ENCODE measurements at places on chromosomes 7 and 10.

GRCh38 chr7:24800073-24800472, 42.8 kb upstream of the GSDME start:
- H3K27ac ChIP-seq = no peak overlapping the region
- H3K27me3 ChIP-seq = no peaks in the 10 kb centered on the region
- no peak overlapping the region for H3K4me3 ChIP-seq
- H3K36me3 ChIP-seq = no peaks in the 10 kb centered on the region
- no peaks in the 10 kb centered on the region for H3K4me1 ChIP-seq

DNA sequence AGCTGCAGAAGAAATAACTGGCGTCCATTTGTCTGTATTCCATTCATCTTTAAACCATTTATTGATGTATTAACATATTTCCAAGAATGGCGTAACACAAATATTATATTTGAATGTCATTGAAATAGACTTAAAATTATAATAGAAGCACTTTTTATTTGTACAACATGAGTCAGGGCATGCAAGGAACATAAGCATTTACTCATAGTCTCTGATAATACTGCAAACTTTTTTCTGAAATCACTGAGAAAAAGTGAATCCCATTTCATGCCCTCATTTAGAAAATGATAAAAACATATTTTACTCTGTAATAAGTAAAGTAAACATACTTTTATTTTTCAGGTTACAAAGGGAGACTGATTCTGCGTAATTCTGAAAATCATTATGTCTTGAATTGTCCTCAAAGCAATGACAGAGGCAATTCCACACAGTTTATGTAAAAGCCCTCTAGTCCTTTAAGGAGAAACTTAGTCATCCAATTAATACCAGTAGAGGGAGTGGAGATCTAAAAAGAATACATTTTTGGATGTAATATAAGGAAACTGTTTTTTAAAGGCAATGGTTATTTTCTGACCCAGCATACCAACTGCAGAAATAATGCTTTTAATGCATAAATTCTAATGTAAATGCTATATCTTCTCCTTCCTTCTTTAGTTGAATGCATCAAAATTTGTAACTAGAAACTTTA, 58.1 kb downstream of the AGMO start:
- H3K27me3 ChIP-seq = no peaks in the 10 kb centered on the region
- H3K4me1 ChIP-seq = no peaks in the 10 kb centered on the region
- H3K27ac ChIP-seq = no peak overlapping the region
- H3K36me3 ChIP-seq = no peaks in the 10 kb centered on the region
- no peak overlapping the region for H3K4me3 ChIP-seq

- H3K4me3 ChIP-seq = no peak overlapping the region
- no peaks in the 10 kb centered on the region for H3K27me3 ChIP-seq
- DNase-seq = no peak
- peaks cover 5% of the 10 kb centered on the region for H3K4me1 ChIP-seq
- H3K36me3 ChIP-seq = no peaks in the 10 kb centered on the region
- no peak overlapping the region for H3K27ac ChIP-seq
These were observed 219.7 kb downstream of the PRPF18 start for GRCh38 chr10:13806419-13806818.

DNA sequence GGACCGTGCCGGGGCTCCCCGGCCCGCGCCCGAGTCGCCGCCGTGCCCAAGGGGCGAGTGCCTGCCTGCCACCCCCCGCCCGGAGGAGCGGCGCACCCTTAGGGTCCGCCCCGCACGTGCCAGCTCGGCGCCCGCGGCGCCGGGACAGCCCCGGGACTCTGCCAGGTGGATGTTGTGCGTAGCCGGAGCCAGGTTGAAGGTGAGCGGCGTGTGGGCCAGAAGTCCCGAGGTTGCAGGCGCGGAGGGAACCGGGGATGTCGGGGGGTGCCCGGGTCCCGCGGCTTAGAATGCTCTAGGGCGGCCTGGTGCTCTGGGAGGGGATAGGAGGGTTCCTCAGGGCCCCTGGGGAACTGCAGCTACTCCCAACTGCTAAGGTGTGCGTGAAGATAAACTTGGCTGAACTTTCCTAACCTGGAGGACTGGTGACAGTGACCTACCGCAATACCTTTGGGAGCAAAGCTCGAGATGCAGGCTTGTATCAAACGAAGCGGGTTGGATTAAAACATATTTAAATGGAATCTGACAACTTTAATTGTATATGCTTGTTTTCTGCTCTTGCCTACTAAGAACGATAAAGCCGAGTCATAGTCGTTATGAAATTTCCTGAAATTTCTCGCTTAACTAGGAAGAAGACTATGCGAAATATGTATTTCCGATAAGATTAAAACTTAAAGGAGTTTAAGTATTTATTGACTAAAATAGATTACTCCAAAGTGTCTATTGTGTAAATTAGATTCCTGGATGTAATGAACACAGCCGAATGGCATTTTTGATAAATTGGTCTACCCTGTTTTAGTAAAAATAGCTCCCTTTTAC, at the start of gene CUX1:
Gene CUX1, plus strand, starts transcription at position 156 of the 816 bp plus-strand sequence. Its CDS starts 14 bp downstream, at position 170.
- DNase-seq = peak; percentile 43
- H3K27me3 ChIP-seq = no peaks in the 10 kb centered on the region
- H3K27ac ChIP-seq = no peak within 1 kb of the TSS

- DNase-seq = no peak
- H3K4me1 ChIP-seq = no peaks in the 10 kb centered on the region
- H3K4me3 ChIP-seq = no peak overlapping the region
These were observed 20.7 kb upstream of the PRF1 start for GRCh38 chr10:70622981-70623844.

DNA sequence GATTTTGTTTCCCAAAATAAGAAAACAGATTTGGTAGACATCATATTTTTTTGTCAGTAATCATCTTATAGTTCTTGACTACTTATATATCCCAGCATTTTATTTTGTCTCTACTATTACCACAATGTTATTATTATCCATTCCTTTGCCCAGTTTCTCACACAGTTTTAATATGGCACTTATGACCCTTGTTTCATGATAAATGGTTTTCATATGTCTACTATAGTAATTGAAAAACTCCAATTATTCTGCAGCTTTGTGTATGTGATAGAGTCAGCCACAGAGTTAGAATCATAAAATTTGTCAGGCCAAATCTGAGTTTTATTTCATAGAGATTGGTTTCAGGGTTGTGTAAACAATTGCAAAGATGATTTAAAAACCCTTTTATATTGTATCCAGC, 203.9 kb downstream of the MALRD1 start:
- H3K36me3 ChIP-seq = no peaks in the 10 kb centered on the region
- H3K27me3 ChIP-seq = no peaks in the 10 kb centered on the region
- no peak overlapping the region for H3K4me3 ChIP-seq
- no peak for DNase-seq

- no peaks in the 10 kb centered on the region for H3K4me1 ChIP-seq
- H3K36me3 ChIP-seq = no peaks in the 10 kb centered on the region
- no peak overlapping the region for H3K27ac ChIP-seq
- H3K27me3 ChIP-seq = no peaks in the 10 kb centered on the region
- no peak overlapping the region for H3K4me3 ChIP-seq
- no peak for DNase-seq
These were observed 174.6 kb downstream of the PIP4K2A start for GRCh38 chr10:22539579-22540298.

DNA sequence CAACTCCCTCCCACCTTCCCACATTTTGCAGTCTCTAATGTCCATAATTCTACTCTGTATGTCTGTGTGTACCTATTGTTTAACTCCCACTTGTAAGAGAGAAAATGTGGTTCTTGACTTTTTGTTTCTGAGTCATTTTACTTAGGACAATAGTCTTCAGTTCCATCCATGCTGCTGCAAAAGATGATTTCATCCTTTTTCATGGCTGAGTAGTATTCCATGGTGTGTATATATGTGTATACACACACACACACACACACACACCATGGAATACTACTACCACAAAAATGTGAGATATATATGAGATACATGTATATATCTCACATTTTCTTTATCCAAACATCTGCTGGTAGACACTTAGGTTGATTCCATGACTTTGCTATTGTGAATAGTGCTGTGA, 182.1 kb upstream of the GALNT17 start:
- DNase-seq = no peak
- no peaks in the 10 kb centered on the region for H3K4me1 ChIP-seq
- H3K4me3 ChIP-seq = no peak overlapping the region
- H3K36me3 ChIP-seq = no peaks in the 10 kb centered on the region

- H3K27ac ChIP-seq = no peak overlapping the region
- peaks cover 30% of the 10 kb centered on the region for H3K4me1 ChIP-seq
- H3K4me3 ChIP-seq = no peak overlapping the region
- no peaks in the 10 kb centered on the region for H3K27me3 ChIP-seq
These were observed 53.2 kb upstream of the FAM20C start for GRCh38 chr7:139131-139530.

GRCh38 chr10:12605580-12606405, 256.4 kb downstream of the CAMK1D start:
- H3K27ac ChIP-seq = peak overlapping the region; percentile 73
- peaks cover 27% of the 10 kb centered on the region for H3K4me1 ChIP-seq
- H3K36me3 ChIP-seq = no peaks in the 10 kb centered on the region
- H3K27me3 ChIP-seq = no peaks in the 10 kb centered on the region
- DNase-seq = peak; percentile 94

DNA sequence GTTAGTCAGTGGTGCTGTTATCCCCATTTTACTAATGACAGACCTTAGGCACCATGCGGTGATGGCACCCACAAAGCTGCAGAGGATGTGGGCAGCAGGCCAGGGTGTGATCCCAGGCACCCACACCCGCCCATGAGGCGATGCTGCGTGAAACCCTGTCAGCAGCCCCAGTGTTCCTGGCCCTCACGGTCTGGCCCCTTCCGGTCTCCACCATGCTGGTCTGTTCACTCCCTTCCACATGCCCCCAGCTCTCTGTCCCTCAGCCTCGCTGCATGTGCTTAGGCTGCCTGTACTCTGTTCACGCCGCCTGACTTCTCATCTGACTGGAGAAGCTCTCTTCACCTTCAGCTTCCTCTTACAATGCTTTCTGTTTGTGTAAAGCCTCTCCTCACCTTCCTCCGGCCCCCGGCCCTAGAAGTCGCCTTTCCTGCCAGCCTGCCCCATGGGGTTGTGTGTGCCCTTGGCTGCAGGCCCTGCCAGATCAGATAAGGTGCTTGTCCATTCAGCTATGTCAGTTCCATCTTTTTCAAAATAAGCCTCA, 17.6 kb upstream of the ORAI2 start:
- H3K27me3 ChIP-seq = no peaks in the 10 kb centered on the region
- DNase-seq = no peak
- H3K4me3 ChIP-seq = no peak overlapping the region
- peaks cover 6% of the 10 kb centered on the region for H3K36me3 ChIP-seq
- H3K27ac ChIP-seq = no peak overlapping the region
- H3K4me1 ChIP-seq = no peaks in the 10 kb centered on the region

DNA sequence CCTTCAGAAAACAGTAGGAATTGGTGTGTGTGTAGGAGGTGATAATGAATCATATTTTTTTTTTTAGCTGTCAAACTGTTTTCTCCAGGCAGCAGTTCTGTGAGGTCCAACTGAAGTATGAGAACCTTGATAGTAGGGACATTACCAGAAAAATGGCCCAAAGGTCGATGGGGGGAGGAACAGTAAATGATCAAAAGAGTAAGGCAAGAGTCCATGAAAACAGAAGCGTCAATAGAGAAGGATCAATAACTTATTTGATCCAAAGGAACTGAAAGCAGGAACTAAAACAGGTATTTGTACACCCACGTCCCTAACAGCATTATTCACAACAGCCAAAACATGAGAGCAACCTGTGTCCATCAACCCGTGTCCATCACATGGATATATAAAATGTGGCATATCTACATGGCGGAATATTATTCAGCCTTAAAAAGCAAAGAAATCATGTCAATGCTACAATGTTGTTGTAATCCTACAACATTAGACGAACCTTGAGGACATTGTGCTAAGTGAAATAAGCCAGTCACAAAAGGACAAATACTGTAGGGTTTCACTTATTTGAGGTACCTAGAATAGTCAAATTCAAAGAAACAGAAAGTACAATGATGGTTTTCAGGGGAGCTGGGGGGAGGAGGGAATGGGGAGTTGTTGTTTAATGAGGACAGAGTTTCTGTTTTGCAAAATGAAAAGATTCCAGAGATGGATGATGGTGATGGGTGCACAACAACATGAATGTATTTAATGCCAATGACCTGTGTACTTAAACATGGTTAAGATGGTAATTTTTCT, 214.0 kb upstream of the KLF14 start:
- H3K27ac ChIP-seq = no peak overlapping the region
- no peak for DNase-seq
- H3K36me3 ChIP-seq = peaks cover 3% of the 10 kb centered on the region
- H3K27me3 ChIP-seq = no peaks in the 10 kb centered on the region
- no peak overlapping the region for H3K4me3 ChIP-seq
- peaks cover 13% of the 10 kb centered on the region for H3K4me1 ChIP-seq

DNA sequence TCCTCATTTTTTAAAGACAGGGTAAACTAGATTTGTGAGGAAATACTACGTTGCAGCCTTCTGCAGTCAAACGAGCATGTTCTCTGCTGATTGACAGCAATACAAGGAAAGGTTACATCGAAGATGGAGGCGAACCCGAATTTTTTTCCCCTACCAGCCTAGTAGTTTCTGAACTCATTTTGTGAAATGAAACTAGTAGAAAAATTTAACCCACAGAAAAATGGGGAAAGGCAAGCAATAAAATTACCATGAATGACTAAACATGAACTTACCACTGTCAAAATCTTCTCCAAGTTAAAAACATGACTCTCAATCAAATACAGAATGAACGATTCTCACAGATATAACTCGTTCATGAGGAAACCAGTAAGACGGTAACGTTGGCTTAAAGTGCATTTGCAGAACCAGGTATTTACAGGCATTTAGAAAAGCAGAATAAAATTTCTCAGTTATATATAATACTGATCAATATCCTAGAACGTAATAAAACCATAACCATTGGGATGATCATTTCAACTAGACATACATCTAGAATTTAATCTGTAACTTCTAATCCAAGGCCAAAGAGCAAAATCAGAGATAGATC, 73.9 kb downstream of the CELF2 start:
- H3K4me1 ChIP-seq = no peaks in the 10 kb centered on the region
- H3K4me3 ChIP-seq = no peak overlapping the region
- DNase-seq = no peak
- H3K27me3 ChIP-seq = no peaks in the 10 kb centered on the region
- H3K36me3 ChIP-seq = no peaks in the 10 kb centered on the region
- no peak overlapping the region for H3K27ac ChIP-seq

DNA sequence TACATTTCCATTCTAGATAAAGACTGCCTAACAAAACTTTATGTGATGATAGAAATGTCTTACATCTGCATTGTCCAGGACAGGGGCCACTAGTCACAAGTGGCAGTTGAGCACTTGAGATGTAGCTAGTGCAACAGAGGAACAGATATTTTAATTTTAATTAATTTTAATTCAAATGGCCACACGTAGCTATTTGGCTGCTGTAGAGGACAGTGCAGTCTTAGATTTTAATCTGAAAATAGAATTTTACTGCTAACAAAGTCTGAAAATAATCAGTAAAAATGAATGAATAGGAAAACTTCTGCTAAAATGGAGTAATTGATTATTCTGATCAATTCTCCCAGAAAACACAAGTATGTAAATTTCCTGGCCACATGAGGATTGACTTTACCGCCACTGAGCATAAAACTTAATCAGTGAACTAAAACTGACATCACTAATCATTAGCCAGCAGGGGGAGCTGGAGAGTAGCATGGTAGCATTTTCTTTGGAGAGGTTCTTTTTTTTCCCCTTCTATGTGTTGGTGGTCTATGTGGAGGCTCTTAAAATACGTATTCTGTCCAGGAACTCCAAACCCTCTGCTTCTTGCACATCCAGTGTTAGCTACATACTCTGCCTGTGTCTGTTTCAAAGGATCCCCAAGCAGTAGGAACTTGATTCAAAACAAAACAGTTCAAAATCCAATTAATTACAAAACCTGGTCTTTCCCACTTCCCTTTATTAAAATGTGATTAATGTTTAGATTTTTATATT, 52.1 kb downstream of the TSPAN12 start:
- H3K36me3 ChIP-seq = no peaks in the 10 kb centered on the region
- no peaks in the 10 kb centered on the region for H3K27me3 ChIP-seq
- no peak overlapping the region for H3K27ac ChIP-seq
- H3K4me3 ChIP-seq = no peak overlapping the region
- peaks cover 25% of the 10 kb centered on the region for H3K4me1 ChIP-seq
